ENCODE measurements at places on chromosomes 2 and 18.

DNA sequence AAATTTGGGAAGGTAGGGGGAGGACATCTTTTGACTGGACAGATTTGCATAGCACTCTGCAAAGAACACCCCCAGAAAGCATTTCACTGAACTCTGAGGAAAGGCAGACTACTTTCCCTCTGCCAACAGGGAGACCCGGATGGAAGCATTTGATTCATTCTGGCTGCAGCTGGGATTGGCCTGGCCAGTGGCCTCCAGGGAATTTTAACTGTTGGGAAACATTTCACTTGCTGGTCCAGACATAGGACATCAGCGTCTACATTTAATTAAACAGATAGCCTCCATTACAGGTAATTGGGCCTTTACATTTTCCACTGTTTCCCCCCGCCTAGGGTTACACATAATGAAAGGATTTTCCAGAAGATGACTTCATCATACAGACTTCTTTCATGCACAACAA, 92.8 kb downstream of the MARCHF4 start:
- DNase-seq, result no peak
- no peaks in the 10 kb centered on the region for H3K36me3 ChIP-seq
- H3K27me3 ChIP-seq, result no peaks in the 10 kb centered on the region
- no peaks in the 10 kb centered on the region for H3K4me1 ChIP-seq
- no peak overlapping the region for H3K27ac ChIP-seq
- H3K4me3 ChIP-seq, result no peak overlapping the region

DNA sequence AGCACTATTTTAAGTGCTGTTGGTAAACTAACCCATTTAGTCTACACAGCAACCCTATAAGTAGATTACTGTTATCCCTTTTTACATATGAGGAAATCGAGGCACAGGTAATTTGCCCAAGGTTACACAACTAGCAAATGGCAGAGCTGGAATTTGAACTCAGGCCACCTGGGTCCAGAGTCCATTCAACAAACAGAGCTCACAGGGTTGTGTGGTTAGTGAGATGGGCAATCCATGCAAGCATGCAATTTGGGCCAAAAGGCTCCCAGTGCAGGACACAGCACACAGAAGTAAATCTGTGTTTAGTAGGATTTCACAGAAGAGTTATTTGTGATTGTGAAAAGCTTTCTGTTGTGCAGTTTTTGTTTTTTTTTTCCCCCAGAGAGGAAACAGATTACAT, 187.8 kb upstream of the MSH6 start:
- no peaks in the 10 kb centered on the region for H3K27me3 ChIP-seq
- no peaks in the 10 kb centered on the region for H3K4me1 ChIP-seq
- H3K36me3 ChIP-seq, result no peaks in the 10 kb centered on the region
- DNase-seq, result no peak

DNA sequence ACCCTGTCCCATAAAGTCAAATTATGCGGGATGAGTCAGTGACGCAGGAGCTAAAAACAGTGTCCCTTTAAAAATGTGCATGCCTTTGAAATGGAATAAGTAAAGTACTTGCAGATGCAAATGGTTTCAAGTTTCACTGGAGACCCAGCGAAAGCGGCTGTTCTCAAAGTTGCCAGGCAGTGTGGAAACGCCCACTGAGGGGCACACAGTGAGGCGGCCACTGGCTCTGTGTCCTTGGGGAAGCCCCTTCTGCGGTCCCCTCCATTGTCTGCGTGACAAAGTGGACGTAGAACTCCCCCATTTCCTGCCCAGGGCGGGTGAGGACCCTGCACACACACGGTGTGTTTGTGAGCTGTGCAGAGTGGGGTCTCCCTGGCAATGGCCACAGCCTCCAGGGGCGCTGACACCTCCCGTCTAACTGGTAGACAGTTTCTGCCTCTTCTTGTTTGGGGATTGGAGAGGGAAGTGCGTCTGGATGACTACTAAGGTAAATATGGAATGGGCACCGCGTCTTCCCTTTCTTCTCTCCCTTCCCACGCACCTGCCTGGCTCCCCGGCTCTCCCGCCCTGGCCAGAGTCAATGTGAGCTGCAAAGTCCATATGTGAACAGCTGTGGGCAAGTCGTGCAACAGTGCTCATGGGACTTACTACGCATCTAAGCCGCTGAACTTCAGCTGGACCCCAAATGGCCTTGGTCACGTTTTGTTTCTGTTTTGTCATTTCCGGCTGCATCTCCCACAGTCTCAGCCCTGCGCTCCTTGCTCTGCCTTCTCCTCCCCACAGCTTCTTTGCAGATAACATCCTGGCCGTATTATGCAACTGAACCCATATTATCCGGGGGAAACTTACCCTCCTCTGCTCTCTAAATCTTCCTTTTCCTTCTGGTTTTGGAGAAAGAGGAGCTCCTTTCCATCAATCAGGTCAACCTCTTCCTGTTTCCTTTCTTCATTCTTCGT, 33.7 kb upstream of the ZNF516 start:
- peak; percentile 33 for DNase-seq
- no peaks in the 10 kb centered on the region for H3K27me3 ChIP-seq
- H3K4me1 ChIP-seq, result no peaks in the 10 kb centered on the region
- H3K27ac ChIP-seq, result no peak overlapping the region

DNA sequence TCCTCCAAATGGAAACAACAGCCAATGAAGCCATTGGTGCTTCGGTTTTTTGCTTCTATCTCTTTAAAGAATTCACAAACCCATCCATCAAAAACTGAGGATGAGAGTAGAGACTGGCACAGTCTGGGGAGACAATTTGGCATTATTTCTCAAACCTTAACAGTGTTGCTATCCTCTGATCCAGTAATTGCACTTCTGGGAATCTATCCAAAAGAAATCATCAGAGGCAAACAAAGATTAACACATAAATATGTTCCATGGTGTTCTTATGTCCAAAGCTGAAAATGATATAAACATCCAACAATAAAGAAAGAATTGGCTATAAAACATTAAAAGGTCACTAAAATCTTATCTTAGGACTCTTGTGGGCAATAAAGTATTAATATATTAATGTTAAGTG, 35.1 kb downstream of the REEP1 start:
- H3K36me3 ChIP-seq, result no peaks in the 10 kb centered on the region
- no peak overlapping the region for H3K4me3 ChIP-seq

GRCh38 chr2:124426625-124427024, 401.5 kb downstream of the CNTNAP5 start:
- no peaks in the 10 kb centered on the region for H3K4me1 ChIP-seq
- no peaks in the 10 kb centered on the region for H3K27me3 ChIP-seq
- no peak overlapping the region for H3K27ac ChIP-seq
- H3K4me3 ChIP-seq, result no peak overlapping the region
- DNase-seq, result no peak

DNA sequence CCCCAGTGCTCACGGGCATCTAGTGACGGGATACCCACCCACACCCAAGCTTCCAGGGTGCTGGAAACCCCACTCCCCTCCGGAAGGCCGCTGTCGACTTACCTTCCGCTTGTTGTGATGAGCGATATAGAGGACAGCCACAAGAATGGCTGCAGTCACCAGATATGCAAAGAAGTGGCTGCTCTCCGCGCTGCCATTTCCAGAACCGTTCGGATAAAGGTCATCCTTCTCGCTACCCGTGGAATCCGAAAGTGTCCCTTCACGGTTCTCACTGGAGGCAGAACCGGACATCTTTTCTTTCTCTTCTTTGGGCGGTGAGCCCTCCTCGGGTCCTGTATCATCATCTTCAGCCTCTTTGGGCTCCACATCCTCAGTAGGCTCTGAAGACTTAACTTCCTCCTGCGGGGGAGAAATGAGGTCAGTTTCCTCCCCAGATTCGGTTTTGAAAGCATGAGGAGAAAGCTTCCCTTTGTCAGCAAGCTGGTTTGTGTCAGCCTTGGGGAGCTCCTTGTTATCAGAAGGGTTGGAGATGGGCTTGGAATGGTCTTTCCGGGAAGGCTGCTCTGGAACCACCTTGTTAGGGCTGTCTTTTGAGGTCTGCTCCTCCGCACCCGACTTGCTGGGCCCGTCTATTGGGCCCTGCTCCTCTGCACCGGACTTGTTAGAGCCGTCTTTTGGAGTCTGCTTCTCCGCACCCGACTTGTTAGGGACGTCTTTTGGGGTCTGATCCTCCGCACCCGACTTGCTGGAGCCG, 1.2 kb downstream of the TGOLN2 start:
- no peak for DNase-seq
- H3K4me1 ChIP-seq, result peaks cover 20% of the 10 kb centered on the region
- H3K27ac ChIP-seq, result peak overlapping the region; percentile 94
- peak overlapping the region; percentile 70 for H3K4me3 ChIP-seq

DNA sequence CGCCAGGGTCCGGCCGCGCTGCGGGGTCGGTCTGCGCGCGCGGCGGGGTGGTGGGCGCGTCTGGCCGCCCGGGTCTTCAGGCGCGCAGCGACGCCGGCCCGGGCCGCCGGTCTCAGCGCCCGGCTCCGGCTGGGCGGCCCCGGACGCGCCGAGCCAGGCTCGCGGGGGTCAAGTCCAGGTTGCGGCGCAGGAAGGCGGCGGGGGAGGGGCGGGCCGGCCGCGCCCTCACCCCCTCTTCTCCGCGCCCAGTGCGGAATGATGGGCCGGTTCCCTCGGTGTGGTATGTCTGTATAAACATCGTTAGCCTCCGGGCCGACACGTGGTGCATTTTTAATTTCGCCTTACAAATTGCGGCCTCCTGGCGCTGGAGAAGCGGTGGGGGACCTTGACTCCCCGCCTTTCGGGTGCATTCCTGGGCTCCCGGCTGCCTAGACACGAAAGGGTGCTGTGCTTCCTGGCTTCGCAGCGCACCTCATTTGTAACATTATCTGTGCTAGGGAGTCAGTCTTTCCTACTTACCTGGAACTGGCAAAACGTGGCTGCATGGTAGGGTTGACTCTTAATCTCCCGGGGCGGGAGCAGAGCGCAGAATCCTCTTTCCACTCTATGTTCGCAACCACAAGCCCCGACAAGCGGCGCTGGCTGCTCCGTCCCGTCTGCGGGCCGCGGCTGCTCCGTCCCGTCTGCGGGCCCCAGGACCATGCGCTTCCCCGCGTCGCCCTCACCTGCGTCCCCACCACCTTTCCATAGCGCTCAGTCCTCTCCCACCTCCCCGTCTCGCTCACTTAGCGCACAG, 69.0 kb downstream of the CTAGE1 start:
- H3K27ac ChIP-seq, result no peak overlapping the region
- H3K4me1 ChIP-seq, result peaks cover 44% of the 10 kb centered on the region
- H3K36me3 ChIP-seq, result no peaks in the 10 kb centered on the region
- DNase-seq, result no peak
- H3K4me3 ChIP-seq, result peak overlapping the region; percentile 25

DNA sequence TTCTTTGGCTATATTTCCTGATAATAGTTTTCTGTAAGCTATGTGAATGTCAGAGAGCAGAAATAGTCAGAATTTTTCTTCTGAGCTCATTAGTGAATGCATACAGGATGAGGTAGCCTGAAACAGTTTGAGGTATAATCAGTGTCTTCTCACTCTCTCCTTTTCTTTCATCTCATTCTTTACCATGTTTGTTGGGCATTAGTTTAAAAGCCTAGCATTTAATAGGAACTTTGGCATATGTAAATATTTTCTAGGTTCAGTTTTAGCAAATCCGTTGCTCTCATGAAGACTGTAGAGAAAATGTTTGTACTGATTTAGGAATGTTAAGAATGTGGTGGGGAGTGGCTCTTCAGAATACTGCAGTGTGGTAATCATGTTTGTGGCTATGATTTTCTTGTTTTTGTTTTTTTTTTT, 119.4 kb downstream of the PARD3B start:
- no peaks in the 10 kb centered on the region for H3K4me1 ChIP-seq
- H3K36me3 ChIP-seq, result no peaks in the 10 kb centered on the region
- DNase-seq, result no peak

DNA sequence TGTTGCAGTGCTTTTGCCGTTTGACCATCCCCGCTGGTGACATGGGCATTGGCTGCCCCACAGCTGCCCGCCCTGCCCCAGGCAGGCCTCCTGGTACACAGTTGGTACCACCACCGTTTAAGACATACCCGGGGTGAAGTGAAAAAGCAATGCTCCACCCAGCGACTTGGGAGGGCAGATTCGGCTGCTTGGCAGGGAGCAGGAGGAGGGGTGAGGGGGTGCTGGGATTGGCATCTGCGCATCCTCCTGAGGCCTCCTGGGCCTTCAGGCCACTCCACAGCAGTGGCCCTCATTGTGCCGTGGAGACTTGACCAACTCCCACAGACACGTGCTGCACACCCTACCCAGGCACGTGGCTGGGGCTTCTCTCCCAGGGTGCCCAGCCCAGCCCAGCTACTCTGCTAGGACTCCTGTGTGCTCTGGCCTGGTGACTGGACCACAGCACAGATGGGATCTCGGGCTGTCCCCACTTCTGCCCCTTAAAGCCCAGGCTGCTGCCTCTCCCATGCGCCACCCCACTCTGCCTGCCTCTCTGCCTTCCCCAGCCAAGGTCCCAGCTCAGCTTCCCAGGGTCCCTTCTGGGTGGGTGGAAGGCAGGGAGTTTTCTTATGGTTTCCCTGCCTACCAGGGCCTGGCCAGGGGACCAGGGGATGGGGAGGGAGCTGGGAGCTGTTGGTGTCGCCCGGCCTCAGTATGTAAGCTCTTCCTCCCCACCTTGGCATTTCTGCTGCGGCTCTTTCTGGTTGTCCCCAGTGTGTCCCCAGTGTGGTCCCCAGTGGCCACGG, 157.0 kb upstream of the HS6ST1 start:
- DNase-seq, result no peak
- no peak overlapping the region for H3K27ac ChIP-seq
- peaks cover 4% of the 10 kb centered on the region for H3K4me1 ChIP-seq
- H3K36me3 ChIP-seq, result no peaks in the 10 kb centered on the region

DNA sequence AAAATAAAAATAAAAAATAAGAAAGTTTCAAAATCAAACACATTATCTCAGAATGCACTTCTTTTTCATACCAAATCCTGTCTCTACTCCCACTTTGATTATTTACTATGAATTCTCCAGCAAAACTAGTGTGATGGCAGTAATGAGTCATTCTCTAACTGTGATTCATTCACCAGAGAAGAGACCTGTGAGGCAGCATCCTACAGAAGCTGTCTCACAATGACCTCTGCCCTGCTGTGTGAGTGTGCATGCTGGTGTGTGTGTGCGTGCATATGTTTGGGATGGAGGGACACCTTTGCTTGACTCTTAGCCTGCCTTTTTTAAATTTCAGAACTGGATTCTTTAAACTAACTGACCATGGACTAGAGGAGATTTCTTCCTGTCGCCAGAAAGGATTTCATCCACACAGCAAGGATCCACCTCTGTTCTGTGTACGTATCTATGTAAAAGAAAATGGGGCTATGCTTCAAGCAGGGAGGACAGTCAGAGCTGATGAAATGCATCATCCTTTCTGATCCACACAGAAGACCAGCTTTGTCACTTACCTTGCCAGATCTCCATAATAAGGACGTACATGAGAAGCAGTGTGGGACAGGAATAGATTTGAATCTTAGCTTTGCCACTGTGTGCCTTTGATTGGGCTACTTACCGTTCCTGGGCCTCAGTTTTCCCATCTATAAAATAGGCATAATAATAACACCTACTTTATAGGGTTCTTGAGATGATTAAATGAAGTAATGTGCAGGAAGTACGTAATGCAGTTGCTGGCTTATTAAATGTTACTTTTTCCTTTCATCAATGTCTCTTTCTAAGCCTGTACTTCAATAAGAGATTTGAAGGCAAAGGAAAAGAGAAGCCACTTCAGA, 31.2 kb downstream of the STAMBP start:
- H3K27me3 ChIP-seq, result no peaks in the 10 kb centered on the region
- no peaks in the 10 kb centered on the region for H3K4me1 ChIP-seq
- H3K4me3 ChIP-seq, result no peak overlapping the region

GRCh38 chr18:48918660-48919456, 31.9 kb downstream of the SMAD7 start:
- no peak for DNase-seq
- H3K27ac ChIP-seq, result no peak overlapping the region
- peaks cover 20% of the 10 kb centered on the region for H3K4me1 ChIP-seq
- peaks cover 16% of the 10 kb centered on the region for H3K36me3 ChIP-seq
- no peaks in the 10 kb centered on the region for H3K27me3 ChIP-seq

Measured in tibial nerve (tissue), 4 donors.